ENCODE measurements at places on chromosomes 2 and 18. TPM values are rescaled to one million over a fixed set of nuclear protein-coding genes. Genes with fewer than 3 reads are reported as not detected.

TEKT4 gene
- not detected for total RNA-seq

GULP1 gene
- 10.2 TPM for total RNA-seq

SAG gene
- total RNA-seq = not detected

APOB gene
- 0.20 TPM for total RNA-seq

ITGA6 gene
- total RNA-seq = 65.2 TPM

DDX18 gene
- total RNA-seq = 31.1 TPM

TMEM37 gene
- total RNA-seq = 6.0 TPM

ABCG5 gene
- not detected for total RNA-seq

ALMS1 gene
- total RNA-seq = 6.7 TPM

SDC1 gene
- total RNA-seq = 477 TPM

SKOR2 gene
- not detected for total RNA-seq

DCC gene
- not detected for total RNA-seq

LRP1B gene
- 0.40 TPM for total RNA-seq

GAREM2 gene
- 0.68 TPM for total RNA-seq

COPS9 gene
- 132 TPM for total RNA-seq

SLC19A3 gene
- total RNA-seq = 1.5 TPM

PSMA8 gene
- total RNA-seq = not detected

CDKL4 gene
- total RNA-seq = 0.28 TPM

MEP1B gene
- total RNA-seq = not detected

LBX2 gene
- total RNA-seq = 0.32 TPM

CPS1 gene
- 4.7 TPM for total RNA-seq

LAMA3 gene
- 40.1 TPM for total RNA-seq

MAL gene
- total RNA-seq = 382 TPM

GATA6 gene
- total RNA-seq = 0.32 TPM

ZBTB7C gene
- total RNA-seq = 28.8 TPM

HOXD11 gene
- total RNA-seq = not detected

GAL3ST2 gene
- not detected for total RNA-seq

ACP1 gene
- 61.2 TPM for total RNA-seq

TBR1 gene
- not detected for total RNA-seq

C2orf66 gene
- total RNA-seq = not detected

DSG3 gene
- total RNA-seq = 775 TPM

KLHL41 gene
- total RNA-seq = 0.40 TPM

Measured in esophagus mucosa (tissue), 1 donor.